NCI-H526 (cell line): ENCODE measurements at places on chromosomes 16 and 17.

DNA sequence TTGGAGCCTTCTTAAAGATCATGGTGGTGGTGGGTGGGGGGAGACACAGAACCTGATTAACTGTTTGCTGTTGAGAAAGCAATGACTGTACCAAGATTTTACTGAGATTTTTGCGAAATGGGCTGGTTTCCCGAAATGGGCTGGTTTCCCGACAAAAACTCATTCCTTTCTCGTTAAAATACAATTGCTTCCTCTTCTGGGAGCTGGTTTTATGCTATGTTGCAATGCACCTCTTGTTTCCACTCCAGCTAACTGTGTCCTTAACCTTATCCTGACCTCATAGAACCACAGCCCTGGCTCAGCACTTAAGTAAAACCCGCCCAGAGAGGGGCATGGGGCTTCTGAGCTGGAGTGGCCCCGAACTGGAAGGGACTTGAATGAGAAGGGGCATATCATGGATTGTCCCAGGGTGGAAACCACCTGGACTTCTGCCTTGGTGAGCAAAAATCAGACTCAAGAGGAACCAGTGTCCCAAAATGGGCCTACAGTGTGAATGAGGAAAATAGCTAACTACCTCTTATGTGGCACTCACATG is 20.9 kb downstream of the FAM20A start:
- DNase-seq = no peak

- no peak for DNase-seq
Observed at GRCh38 chr16:56977823-56978430, 11.4 kb upstream of the NLRC5 start.

GRCh38 chr16:73480381-73480780 is 432.5 kb upstream of the ZFHX3 start:
- no peak for DNase-seq

DNA sequence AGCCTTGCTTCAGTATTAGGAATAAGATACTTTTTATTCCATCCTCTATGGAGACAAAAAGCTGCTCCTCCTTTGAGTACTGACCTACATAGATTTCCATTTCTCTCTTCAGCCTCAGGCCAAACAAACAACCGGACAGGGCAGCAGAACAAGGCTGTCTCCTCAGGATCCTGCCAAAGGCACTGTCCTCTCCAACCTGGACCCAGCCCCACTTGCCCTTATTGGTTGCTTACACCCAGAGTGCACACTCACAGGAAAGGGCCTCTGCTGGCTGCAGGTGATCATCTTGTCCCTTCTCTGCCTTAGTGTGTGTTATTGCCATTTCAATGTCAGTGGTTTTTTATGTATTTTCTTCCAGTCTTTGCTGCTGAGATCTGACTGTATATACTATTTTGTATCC is 26.6 kb downstream of the LIG3 start:
- no peak for DNase-seq

DNA sequence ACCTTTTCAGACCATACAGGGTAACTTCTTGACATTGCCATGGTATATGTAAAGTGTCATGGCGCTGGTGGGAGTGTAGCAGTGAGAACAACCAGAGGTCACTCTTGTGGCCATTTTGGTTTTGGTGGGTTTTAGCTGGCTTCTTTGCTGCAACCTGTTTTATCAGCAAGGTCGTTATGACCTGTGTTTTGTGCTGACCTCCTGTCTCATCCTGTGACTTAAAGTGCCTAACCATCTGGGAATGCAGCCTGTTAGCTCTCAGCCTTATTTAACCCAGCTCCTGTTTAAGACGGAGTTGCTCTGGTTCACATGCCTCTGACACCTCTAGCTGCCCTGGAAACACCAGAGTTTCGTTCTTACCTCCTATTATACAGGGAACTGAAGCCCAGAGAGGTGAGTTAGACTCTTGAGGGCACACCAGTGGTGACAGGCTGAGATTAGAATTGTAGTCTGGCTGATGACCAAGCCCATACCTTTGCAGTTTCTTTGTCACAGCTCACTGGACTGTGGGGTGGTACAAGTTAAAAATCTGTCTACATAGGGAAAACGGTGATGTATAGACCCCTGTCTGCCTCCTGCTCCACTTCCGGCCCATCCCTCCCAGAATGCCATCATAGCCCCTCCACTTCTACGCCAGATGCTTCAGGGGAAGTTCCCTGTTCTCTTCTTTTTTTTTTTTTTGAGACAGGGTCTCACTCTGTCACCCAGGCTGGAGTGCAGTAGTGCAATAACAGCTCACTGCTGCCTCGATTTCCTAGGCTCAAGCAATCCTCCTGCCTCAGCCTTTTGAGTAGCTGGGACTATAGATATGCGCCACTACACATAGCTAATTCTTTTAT is 21.0 kb downstream of the KSR1 start:
- DNase-seq = no peak

DNA sequence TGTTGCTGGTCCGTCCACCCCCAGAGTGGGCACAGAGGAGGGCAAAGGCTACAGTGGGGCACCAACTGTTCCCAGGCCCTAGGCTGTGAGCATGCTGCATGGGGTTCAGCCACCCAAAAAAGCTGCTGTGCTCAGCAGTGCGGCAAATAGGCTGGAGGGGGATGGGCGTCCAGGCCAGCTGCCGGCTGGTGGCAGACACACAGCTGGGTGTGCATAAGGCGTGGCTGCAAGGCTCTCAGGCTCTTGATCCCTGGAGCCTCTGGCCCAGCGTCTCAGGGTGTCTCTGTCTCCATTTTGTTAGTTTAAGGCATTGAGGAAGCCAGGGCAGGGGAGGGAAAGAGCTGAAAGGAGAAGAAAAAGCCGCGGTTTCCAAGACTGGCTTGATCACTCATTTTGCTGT is 8.8 kb downstream of the RPL19 start:
- DNase-seq = peak; percentile 37

DNA sequence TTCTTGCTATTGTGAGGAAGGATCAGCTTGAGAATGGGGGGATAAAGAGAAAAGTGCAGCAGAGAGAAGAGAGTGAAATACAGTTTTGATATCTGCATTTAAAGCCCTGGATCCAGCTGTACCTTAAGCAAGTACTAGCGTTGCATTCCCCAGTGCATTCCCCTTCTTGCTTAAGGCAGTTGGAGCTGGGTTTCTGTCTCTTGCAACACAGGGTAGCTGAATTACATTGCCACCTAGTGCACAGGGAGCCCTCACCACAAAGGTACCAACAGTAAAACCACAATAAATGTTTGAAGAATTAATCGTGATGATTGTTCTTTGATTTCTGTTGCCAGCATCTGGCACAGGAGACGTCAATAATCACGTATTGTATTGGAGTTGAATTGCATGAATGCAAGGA is 588.7 kb downstream of the RBFOX1 start:
- no peak for DNase-seq

- DNase-seq = no peak
Observed at GRCh38 chr16:57701759-57702371, 7.3 kb downstream of the DRC7 start.

GRCh38 chr17:4980644-4981216 is 6.7 kb downstream of the CAMTA2 start:
- DNase-seq = peak; percentile 92

DNA sequence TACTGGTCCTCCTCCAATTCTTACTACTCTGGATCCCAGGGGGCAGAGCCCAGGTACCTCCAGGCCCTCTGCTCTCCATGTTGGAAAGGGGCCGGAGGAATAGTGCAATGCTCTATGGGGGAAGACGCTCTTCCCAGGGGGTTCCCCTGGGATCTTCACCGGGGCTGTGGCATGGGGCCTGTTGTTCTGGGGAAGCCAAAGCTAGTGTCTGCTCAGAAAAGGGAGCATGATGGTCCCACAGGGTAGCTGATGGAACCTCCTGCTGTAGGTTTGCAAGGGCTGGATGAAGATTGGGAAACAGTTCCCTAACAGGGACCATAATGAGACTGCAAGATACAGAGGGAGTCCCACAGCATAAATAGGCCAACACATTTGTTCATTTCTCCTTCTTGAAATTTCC is 114.7 kb downstream of the IRX5 start:
- no peak for DNase-seq

- DNase-seq = no peak
Observed at GRCh38 chr17:33511670-33512069, 218.6 kb upstream of the ASIC2 start.

DNA sequence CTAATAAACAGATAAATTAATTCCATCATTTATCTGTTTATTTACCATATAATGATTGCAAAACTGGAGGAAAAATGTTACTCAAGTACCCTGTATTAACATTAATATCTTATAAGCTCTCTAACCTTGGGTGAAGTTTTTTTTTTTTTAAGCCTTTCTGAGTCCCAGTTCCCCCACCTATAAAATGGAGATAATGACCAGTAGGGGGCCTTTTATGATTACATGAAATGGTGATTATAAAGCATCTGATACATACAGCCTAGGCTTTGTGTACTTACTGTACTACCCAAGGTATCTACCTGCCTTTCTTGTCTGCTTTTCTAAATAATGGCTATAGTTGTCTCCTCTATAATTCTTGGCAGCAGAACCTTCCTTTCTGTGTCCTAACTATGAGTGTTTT is 22.6 kb downstream of the LRRC36 start:
- DNase-seq = peak; percentile 54

DNA sequence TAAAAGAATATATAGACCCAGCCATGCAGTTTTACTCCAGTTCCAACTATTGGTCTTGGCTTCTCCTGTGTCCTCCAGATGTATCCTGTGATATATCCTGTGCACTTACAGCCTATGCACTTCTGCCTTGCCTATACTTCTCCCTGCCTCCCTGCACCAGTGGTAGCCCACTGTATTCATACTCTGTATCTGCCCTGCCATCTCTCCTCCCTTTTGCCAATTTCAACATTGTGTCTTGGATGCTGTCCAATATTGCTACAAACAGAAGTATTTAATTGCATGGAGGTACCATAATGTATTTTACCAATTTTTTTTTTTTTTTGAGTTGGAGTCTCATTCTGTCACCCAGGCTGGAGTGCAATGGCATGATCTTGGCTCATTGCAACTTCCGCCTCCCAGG is 242.7 kb downstream of the HAPSTR1 start:
- no peak for DNase-seq

DNA sequence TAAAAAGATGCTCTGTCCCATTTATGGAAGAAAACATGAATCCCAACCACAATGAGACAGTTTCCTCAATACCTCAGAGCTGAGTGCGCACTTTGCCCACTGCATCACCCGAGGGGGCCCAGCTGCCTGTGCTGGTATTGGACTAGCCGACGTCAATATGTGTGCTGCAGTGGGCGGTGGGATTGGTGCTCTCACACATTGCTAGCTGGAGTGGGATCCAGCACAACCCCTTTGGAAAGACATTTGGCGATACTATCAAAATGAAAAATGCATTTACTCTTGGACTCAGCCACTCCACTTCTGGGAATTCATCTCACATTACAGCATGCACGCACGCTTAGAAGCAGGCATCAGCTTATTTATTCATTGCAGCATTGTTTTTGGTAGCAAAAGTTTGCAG is 289.2 kb upstream of the FOXF1 start:
- DNase-seq = no peak

- DNase-seq = no peak
Observed at GRCh38 chr17:43333433-43333943, 65.3 kb upstream of the ARL4D start.

DNA sequence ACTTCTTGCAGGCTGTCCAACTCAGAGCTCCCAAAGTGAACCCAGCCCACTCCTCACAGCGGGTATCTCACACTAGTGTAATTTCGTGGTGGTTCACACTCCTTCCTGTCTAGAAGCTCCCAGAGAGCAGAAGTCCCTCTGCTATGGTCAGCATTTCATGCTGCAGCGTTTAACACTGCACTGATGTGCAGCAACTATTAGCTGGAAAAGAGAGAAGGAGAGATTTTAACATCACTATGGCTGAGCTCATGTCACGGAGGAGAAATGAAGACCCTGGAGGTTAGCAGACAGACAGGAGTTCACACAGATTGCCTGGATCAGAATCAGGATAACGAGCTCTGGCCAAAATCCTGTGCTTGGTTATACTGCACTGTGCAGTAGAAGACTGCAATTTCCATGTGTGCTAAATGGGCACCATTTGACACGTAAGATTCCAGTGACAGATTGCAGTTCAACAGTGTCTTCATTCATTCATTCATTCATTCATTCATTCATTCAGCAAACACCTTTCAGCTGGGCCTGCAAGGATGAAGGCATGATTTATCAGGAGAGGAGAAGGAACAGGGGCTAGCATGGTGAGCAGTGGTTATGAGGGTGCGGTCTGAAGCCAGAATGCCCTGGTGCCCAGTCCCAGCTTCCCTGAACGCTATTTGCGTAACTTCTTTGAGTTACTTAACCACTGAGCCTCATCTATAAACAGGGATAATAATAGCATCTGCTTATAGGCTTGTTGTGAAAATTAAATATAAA is 5.3 kb upstream of the CCL1 start:
- DNase-seq = no peak

DNA sequence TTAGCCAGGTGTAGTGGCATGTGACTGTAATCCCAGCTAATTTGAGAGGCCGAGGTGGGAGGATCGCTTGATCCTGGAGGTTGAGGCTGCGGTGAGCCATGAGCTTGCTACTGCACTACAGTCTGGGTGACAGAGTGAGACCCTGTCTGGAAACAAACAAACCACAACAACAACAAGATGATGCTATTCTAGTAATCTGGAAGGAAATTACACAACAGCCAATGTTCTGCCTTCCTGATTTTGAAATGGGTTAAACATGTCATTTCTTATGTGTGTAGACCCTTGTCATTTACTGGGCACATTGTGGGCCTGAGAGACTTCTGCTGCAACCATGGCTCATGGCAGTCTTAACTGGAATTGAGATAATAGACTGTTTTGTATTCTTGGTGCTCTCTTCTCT is 5.9 kb downstream of the COQ7 start:
- DNase-seq = no peak

GRCh38 chr16:85793662-85794298 is 5.6 kb downstream of the EMC8 start:
- DNase-seq = no peak

DNA sequence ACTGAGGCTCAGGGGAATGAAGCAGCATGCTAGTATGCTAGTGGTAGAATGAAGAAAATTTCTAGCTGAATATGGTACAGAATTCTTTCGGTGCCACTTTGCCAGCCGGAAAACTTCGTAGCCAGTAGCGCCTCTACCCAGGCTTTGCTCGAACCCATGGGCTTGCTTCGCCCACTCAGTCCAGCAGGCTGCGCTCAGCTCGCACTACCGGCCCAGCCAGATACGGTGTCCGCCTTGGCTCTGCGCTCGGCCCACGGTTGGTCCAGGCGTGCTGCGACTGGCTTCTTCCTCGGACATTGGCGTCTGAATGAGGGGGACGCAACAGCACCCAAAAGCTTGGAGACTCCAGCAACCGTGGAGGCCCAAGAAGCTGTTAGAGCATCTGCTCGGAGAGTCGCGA is 372.5 kb upstream of the CDH8 start:
- no peak for DNase-seq

DNA sequence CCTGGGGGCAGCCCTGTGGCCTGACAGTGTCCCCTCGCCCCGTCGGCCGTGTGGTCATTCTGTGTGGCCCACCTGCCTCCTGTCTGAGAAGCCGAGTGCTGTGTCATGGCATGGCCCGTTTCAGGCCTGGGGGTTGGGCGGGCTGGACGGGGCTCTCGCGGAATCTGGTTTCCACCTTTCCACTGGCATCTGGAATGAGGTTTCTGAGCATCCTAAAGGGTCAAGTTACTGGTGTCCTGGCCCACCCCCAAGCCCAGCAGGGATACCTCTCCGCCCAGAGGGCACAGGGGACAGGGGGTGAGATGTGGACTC is 7.8 kb downstream of the DBNDD1 start:
- DNase-seq = no peak
